GM13977 (cell line): ENCODE measurements at places on chromosomes 2 and 18.

DNA sequence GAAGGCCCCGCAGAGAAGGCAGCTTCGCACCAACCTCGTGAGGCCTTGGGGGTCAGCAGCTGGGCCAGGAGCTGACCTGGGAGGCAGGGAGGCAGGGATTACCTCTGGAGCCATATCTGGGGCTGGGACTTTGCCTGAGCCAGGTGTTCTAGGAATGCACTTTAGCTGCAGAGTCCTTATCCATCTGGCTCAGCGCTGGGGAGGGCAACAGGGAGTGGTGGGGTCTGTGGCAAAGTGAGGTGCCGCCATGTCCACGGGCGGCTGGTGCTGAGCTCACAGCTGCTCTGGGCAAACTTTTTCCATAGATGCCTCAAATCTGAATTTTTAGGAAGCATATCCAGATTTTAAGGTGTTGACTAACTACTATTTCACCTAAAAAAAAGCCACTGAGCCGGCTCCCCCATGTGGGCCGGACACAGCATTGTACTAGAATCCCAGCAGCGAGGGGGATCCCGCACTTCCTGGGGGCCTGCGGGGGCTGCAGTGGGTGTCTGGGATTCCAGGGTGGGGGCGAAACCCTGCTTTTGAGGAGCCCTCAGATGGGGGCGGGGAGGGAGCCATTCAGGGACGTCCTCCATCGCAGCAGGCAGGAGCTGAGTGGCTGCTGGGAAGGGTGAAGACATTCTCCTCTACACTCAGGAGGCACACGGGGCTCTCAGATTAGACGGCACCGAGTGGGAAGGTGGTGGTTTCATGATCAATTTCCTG is 34.6 kb downstream of the RTP5 start:
- DNase-seq: no peak

DNA sequence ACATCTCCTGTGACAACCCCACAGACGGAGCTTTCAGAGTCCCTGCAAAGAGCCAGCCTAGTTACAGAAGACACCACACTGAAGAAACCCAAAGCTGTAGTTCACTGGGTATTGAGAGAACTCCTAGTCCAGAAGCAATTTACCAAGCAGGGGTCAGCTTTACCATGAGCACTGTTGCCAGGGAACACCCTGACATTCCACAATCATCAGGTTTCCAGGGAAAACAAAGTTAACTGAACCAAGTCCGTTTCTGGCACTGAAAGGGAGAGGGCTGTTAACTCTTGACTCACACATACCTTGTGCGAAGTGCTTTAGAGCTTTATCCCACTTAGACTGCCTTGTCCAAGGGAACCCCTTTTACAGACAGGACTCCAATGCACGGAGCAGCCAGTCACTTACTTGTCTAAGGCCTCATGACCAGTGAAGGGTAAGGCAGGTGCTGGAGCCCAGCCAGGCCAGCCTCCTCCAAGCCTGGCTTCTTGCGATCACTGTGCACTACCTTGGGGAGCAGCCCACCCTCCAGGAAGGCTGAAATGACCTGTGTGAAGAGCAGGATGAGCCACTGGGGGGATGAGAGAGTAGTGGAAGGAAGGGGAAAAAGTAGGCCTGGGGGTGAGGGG is 53.9 kb downstream of the REEP1 start:
- DNase-seq: no peak

DNA sequence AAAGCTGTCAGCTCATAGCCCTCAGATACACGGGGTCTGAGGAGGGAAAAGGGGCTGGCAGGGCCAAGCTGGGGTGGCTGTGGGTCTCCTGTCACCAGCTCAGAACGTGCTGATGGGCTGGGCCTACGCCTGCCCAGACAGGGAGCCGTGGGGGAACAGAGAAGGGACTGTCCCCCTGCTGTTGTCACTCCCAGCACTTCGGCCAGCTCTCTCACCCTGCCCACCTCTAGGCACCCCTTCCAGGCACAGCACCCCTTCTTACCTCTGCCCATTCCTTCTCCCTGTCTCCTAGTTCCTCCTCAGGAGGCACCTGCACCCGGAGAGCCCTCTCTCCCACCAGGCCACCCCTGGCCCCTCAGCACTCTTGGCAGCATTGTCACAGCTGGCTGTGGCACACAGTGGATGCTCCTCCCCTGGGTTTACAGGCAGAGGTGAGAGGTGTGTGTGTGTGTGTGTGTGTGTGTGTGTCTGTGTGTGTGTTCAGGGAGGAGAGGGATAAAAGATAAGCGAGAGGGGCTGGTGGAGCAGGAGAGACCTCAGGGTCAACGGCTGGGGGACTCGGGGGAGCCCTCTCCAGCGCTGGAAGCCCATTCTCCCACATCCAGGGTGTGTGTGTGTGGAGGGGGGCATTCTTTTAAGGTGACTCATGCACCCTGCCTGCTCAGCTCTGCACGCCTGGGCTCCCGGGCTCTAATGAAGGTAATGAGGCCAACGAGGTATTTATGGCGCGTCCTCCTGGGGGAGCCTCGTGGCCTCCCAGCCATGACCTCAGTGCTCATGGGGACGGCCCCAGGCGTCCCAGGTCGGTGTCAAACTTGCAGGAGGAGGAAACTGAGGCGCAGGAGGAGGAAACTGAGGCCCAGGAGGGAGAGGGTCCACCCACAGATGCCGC is 66.1 kb upstream of the SMAD7 start:
- no peak for DNase-seq

- no peak for DNase-seq
Measured at GRCh38 chr2:231362555-231363184, 32.8 kb upstream of the B3GNT7 start.

DNA sequence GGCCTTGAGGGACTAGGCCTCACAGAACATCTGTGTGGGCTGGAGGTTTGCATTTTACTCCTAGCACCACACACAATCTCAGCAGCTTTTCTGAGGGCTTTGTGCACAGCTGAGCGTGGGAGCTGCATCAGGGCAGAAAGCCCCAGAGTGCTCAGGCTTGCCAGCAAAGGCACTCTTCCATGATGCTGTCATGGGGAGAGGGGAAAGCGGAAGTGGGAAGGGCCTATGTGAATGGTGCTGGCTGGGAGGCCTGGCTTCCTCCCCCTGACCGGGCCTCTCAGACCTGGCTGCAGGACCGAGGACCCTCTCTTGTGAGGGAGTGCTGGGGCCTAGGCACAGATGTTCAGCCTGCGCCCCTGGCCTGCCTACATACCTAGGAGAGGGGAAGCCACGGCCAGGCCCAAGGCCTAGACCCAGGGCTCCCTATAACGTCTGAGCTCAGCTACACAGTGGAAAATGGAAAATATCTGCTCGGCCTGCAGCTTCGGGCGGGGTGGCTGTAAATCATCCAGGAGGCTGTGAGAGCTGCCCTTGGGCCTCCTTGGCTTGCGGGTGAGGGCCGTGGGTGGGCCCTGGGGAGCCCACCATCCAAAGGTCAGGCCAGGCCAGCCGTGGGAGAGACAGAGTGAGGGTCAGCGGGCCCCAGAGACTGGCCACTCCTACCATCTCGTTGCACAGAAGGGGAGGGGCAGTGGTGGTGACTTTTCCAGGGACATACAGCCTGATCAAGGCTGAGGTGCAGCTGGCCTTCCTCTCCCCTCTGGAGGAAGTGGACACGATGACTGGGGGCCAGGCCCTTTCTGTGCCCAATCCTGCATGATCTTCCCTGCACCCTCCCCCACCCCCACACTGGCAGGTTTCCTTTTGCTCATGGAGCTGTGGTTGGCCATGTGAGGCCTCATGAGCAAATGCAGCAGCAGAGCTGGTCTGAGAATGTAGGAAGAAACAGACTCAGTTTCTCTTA is 22.8 kb downstream of the GLI2 start:
- DNase-seq: no peak

- no peak for DNase-seq
Measured at GRCh38 chr2:106117347-106117746, 76.8 kb downstream of the UXS1 start.

GRCh38 chr18:49360582-49360981 is 99.9 kb downstream of the DYM start:
- peak; percentile 11 for DNase-seq
